ENCODE measurements at places on chromosomes 12 and 14.

DNA sequence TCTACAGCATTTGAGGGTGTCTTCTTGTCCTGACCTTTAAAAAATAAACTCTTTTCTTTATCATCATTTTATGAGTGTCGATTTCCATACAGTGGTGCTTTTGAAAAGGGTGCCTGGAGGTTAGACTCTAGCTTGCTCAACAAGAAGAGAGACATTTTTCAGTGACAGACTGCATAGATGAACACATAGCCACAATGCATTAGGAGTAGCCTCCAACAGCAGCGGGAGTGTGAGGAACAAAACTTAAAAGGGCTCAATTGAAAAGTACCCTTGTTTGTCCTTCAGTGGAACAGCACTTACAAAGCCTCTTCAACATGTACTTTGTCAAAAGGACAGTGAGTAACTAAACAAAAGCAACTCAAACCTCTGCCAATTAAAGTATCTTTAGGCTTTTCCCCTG lies 119.3 kb downstream of the SOX5 start:
- DNase-seq, result no peak

GRCh38 chr12:120264904-120265472 lies 542 bp downstream of the PXN start:
- DNase-seq, result no peak

DNA sequence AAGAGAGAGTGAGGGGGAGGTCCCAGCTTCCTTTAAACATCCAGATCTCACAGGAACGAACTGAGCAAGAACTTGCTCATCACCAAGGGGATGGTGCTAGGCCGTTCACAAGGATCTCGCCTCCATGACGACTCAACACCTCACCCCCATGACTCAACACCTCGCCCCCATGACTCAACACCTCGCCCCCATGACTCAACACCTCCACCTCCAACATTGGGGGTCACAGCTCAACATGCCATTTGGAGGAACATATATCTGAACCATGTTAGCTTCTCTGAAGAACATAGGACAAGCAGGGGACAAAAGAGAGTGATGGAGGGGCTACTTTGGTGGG lies 66.0 kb upstream of the LHX5 start:
- DNase-seq, result no peak

DNA sequence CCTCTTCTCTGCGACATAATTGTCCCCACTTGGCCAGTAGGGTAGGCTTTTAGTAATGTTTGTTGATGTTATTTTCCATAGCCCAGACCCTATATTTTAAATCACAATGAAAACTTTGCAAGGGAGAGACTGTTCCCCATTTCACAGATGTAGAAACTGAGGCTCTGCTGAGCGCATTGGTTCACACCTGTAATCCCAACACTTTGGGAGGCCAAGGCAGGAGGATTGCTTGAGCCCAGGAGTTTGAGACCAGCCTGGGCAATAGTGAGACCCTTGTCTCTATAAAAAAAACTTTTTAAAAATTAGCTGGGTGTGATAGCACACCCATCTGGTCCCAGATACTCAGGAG lies 114.8 kb downstream of the DIP2B start:
- DNase-seq, result no peak

GRCh38 chr14:89618330-89618708 lies 201.3 kb upstream of the FOXN3 start:
- no peak for DNase-seq

GRCh38 chr12:34595749-34596733 lies 573.7 kb downstream of the ALG10 start:
- DNase-seq, result no peak

DNA sequence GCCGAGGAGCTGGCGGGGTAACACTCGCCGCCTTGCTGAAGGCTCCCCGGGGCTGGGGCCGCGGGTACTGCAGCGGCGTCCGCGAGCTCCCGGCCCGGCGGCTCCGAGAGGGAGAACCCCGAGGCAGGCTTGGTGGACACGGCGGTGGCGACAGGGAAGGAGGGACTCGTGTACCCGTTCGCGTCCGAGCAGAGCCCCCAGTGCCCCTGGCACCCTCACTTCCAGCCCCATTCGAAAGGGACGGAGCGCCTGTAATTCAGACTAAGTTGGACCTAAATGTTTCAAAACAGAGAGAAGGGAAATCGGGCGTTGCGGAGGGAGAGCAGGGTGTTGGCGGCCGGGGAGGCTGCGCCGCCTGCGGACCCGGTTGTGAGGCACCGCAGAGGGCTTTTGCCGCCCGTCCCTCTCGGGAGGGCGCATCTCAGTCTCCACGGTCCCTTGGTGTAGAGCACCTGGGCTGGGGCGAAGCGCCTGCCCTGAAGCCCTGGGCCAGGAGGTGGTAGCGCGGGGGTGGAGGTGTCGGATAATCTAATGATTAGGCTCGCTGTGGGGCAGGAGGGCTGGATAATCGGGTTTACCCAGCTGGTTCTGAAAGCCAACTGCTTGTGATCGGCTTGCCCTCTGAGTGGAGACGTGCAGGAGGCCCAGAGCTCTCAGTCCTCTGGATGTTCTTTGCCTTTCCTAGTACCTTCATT lies 771 bp downstream of the DAAM1 start:
- no peak for DNase-seq

DNA sequence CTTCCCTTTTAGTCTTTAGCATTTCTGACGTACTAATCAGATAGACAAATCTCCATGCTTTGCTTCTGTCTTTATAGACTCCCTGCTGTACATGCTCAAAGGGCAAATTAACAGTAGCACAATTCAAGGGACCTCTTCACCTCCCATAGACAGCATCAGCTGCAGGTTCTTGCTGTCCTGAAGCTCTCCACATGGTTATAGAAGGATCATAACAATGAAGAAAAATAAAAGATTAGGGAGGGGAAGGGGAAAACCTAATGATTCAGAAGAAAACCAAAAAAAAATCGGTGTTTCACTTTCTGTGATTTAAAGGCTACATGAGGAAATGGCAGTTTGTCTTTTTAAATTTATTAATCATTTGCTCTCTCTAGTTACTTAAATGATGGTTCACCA lies 155.5 kb downstream of the PTCSC3 start:
- no peak for DNase-seq

All from NCI-H2227 treated with DMSO at 0.1 percent for 48 hours (cell line).